ENCODE measurements at places on chromosomes 3 and 15.
A peak's percentile ranks its signal among the peaks of the same experiment; 100 is the strongest.

- DNase-seq, result no peak
Measured at GRCh38 chr15:83610132-83610531, 43.8 kb upstream of the ADAMTSL3 start.

DNA sequence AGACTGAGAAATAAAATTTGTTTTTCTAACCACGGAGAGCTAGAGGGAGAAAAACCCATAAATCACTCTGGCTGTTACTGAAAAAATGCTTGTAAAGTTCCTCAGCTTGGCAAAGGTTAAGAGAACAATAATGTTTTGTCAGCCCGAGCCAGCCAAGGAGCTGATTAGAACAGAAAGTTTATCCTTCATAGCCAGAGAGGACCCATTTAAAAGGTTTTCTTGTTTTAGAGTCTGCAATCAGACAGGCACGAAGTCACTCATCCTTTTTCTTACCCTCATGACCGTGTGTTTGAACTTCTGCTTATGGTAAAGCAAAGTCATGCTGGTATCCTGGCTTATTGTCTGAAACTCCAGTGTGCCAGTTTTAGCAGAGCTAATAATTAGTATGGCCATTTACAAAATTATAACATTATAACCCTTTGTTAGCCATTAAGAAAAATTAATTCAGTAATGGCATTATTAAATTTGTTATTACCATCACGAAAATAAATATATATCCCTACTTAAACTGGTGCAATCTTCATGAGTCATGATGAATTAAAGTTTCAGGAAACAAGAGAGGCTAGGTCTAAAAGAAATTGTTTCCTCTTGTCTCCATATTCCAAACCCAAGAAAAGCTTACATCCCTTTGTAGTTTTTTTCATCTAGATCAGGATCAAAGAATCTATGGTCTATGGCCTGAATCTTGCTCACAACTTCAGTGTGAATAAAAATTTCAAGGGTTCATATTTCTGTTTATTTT lies 13.5 kb upstream of the STXBP5L start:
- no peak for DNase-seq

DNA sequence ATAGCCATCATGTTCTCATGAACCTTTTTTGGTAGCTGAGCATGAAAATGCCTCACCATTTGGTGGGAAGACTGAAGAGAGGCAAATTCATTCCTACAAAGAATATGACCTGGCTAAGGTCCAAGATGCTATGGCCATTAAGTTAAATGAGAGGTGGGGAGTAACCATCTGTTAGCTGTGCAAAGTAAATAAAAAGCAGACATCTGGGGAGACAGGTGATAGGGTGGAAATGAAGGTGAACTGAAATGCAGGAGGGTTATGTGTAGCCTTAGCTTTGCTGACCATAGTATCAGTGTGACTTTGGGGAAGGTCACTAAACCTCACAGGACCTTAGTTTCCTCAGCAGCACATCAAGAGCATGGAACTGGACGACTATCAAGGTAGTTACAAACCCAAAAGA lies 111.0 kb upstream of the STRIT1 start:
- DNase-seq, result no peak

- no peak for DNase-seq
Measured at GRCh38 chr3:59408047-59408624, 358.3 kb upstream of the CFAP20DC start.

GRCh38 chr3:197750858-197751737 lies 1.4 kb downstream of the FYTTD1 start:
- DNase-seq, result no peak

- DNase-seq, result no peak
Measured at GRCh38 chr3:184545769-184546168, 15.8 kb upstream of the EPHB3 start.

DNA sequence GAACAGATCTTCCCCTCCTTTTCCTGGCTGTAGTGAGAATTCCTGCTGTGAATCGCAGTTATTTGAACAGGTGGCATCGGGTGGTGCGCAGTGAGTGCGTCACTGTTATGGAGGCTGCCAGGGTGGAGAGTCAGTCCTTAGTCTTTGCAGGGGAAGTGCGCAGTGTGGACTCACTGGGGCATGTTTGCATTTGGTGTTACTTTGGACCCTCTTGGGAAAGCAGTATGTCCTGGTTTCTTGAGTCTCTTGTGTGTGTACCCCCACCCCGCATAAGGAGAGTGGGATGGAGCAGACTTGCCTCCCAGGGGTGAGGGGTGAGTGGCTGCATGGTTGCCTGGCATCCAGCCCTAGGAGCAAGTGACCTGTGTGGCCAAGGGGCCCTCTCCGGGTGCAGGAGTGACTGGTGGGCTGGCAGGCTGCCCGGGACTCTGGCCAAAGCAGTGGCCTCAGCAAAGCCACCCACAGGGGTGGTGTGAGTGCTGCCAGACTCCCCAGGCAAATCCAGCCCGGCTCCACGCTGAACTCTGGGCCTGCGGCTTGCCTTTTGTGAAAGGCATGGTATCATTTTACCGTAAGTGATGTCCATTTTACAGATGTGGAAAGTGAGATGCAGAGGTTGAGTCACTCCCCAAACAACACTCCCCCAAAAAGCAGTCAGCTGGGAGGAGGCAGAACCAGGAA lies 46.4 kb downstream of the DNASE1L3 start:
- no peak for DNase-seq

GRCh38 chr3:108406661-108407206 lies 103.7 kb downstream of the MYH15 start:
- peak; percentile 79 for DNase-seq

DNA sequence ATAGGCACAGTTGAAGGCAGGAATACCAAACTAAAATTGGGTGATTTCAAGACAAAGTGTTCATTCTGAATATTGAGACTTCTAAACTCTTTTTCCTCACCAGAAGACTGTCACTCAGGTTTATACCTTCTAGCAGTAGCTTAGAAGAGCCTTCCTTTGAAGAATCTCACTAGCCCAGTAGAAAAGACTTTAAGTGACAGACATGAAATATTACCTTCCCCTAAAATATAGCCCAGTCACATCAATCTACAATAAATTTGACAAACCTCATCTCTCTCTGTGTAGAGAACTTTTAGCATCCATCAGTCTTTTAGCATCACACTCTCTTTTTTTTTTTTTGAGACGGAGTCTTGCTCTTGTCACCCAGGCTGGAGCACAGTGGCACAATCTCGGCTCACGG lies 97.5 kb downstream of the HERC1 start:
- DNase-seq, result no peak

DNA sequence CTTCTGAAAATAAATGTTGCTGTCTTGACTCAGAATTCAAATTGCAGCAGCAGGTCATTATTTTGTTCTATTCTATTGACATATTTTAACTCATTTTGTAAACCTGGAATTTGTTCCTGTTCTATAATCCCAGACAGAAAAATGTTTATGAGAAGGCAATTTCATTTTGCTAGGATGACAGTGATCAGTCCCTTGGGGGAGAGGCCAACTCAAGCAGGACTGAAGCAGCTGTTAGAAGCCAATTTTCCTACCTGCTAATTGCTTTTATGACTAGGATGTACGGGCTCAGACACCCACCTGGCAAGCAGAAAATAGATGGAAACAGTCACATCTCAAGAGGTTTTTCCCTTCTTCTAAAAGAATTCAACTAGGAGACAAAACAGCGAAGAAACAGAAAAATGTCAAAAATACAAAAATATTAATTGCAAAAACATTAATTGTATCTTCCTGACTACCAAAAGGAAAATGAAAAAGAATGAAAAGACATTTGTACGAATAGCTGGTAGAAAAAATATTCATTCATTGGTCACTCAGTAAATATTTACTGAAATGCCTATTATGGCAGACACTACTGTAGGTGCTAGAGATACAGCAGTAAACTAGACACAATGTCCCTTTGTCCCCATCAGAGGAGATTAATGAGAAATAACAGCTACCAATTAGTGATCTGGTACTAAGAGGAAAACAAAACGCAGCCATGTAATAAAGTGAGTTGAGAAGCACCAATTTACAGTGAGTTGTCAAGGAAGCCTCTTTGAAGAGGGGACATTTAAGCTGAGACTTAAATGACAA lies 73.5 kb downstream of the PEAK1 start:
- no peak for DNase-seq

GRCh38 chr3:13650210-13651056 lies 101.5 kb downstream of the FBLN2 start:
- DNase-seq, result peak; percentile 12

- peak; percentile 68 for DNase-seq
Measured at GRCh38 chr15:45802140-45802539, 167.3 kb downstream of the SQOR start.

DNA sequence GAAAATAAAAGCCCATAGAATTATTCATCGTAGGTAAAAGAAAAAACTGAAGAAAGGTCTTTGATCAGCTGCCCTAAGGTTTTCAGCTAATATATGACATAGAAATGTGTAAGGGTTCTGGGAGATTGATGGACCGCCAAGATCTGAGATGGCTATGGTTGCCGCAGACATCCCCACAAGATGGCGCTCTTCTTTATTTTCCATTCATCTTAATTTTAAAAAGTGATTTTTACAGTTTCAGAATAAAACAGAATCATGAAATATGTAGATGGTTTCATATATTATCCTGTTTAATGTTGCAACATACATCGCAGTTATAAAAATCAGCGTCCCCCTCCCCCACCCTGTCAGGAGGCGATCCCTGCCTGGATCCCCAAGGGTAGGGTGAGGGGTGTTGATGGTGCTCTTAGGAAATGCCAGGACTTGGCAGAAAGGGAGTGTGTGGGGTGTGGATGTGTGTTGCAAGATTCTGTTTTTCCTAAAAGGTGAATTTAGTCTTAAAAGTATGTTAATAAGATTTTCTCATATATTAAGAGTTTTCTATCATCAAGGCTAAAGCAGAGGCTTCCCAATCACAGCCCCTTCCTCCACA lies 68.8 kb downstream of the ANXA2 start:
- DNase-seq, result no peak

- no peak for DNase-seq
Measured at GRCh38 chr15:92443381-92443780, 49.7 kb downstream of the ST8SIA2 start.

GRCh38 chr15:101024706-101025500 lies 105.7 kb downstream of the LRRK1 start:
- no peak for DNase-seq

DNA sequence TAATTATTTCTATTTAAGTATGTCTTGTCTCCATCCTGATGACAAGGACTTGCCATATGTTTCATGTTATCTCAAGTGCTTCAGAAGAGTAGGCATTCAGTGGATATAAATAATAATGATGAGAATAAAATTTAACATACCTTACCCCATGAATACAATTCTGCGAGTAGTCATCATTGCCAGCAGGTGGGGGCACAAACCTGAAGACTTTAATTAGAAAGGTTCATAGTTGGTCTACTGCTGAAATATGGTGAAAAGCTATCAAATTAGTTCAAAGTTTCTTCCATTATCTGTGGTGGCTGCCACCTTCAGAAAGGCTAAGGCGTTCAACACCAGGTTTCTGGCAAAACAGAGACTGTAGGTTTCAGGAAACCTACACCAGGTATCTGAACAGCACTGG lies 100.9 kb downstream of the P3H2 start:
- no peak for DNase-seq

- DNase-seq, result no peak
Measured at GRCh38 chr3:131072099-131072559, 45.5 kb downstream of the NEK11 start.

- DNase-seq, result no peak
Measured at GRCh38 chr3:100420885-100421284, 19.5 kb downstream of the LNP1 start.

DNA sequence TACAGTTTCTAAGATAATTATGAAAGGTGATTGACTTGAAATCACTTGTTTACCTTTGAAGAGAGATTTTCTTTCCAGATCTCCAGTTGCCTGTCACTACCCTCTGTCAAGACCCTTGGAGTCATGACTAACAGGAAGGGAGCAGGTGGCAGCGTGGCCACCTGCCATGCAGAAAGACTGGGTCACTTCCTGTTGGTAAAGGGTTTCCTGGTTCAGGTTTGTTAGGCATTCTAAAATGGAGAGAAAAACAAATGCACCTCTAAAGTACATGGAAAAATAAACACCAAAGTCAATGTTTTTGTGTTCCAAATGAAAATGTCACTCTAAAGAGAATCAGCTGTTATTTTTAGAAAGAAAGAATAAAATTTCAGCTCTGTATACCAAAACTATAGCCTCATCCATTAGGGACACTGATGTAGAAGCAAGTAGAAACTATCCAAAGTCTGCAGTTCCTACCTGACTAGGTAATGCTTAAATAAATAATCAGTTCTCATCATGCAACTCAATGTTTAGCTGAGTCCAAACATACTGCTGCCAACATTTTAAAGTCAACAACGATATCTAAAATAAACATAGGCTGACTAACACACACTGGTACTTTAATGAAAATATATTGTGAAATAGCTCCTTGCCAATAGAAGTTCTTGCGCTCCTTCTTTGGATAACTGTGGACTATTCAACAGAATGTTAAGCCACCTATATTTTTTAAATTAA lies 23.9 kb upstream of the TM4SF1 start:
- DNase-seq, result no peak

- DNase-seq, result peak; percentile 66
Measured at GRCh38 chr3:132726341-132726823, 4.2 kb upstream of the NPHP3 start.

DNA sequence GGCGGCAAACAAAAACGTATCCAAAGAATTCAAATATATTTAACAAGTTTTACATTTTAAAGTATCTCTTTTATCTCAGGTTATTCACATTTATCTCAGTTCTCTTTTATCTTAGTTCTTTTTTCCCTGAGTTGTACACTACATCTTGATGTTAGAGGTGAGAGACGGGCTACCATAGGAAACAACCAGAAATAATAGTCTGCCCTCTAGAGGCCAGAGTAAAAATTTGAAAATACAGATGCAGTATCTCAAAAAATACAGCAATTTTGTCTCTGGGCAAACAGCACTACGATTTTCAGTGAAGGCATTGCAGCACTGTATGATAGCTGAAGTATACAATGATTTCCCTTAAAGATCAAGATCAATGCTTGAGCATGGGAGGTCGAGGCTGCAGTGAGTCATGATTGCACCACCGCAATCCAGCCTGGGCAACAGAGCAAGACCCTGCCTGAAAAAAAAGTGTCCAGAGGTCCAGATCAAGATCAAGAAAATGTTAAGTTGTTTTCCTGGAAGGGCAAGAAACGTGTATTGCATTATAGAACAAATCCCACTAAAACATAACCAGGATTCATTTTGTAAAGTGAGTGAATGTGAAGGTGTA lies 82.6 kb upstream of the ATP11B start:
- peak; percentile 17 for DNase-seq

DNA sequence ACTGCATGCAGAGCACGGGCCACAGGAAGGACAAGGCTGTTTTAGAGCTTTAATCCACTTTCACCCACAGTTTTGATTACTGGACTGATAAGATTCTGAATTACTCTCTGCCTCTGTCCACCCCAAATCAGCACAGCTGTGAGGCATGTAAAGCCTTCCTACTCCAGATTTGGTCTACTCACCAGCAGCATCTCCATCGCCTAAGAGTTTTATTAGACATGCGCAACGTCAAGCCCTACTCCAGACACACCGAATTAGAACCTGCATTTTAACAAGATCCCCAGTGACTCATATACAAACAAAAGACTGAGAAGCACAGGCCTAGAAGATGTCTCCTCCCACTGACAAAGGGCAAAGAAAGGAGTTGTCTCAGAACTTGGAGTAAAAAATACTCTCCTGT lies 221.2 kb downstream of the TUSC7 start:
- DNase-seq, result no peak

GRCh38 chr15:81939604-81940440 lies 106.0 kb downstream of the MEX3B start:
- no peak for DNase-seq
